ENCODE measurements at places on chromosomes 2 and 18.

DNA sequence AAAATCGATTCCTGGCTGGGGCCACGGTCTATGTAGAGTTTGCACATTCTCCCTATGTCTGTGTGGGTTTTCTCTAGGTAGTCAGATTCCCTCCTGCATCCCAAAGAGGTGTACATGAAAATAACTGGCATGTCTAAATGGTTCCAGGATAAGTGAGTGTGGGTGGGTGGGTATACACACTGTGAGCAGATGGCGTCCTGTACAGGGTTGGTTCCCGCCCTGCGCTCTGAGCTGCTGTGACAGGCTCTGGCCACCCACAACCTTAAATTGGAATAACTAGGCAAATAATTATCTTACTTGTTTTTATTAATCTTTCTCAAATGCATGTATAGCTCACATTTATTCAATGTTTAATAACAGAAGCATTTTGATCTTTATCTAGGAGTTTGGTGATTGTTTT lies 16.3 kb downstream of the THOC1 start:
- H3K36me3 ChIP-seq, result peaks cover 37% of the 10 kb centered on the region
- no peak for DNase-seq
- H3K4me3 ChIP-seq, result no peak overlapping the region
- H3K27ac ChIP-seq, result peak overlapping the region; percentile 24

- H3K4me3 ChIP-seq, result no peak overlapping the region
- DNase-seq, result no peak
- no peaks in the 10 kb centered on the region for H3K27me3 ChIP-seq
- no peak overlapping the region for H3K27ac ChIP-seq
- no peaks in the 10 kb centered on the region for H3K4me1 ChIP-seq
- H3K36me3 ChIP-seq, result no peaks in the 10 kb centered on the region
These were observed 62.4 kb downstream of the TANC1 start for GRCh38 chr2:159030674-159031380.

DNA sequence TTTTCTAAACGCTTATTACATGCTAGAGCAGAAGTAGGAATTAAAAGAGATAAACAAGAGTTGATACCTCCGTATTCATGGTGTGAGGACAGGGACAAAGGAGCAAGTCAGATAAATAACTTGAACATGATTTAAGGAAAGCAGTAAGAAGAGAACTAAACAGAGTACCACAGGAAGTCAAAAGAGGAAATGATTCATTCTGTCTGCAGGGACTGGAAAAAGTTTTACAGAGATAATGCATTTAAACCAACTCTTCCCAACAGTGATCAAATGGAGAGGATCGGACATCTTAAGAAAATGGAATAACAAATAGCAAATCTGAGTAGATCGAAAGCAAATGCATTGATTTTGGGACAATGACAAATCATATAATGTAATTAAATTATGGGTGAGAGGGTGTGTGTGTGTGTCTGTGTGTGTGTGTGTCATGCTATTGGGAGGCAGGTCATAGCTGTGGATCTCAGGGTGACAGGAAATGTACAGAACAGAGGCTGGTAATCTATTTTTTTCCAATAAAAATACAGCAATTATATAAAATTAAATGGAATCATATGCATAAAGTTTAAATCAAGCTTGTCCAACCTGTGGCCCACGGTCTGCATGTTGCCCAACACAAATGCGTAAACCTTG lies 113.4 kb downstream of the MC4R start:
- H3K36me3 ChIP-seq, result no peaks in the 10 kb centered on the region
- H3K4me1 ChIP-seq, result peaks cover 7% of the 10 kb centered on the region
- H3K27ac ChIP-seq, result no peak overlapping the region
- H3K4me3 ChIP-seq, result no peak overlapping the region
- DNase-seq, result no peak

GRCh38 chr2:213219816-213220215 lies 64.4 kb upstream of the SPAG16 start:
- no peak overlapping the region for H3K27ac ChIP-seq
- no peak for DNase-seq
- H3K4me3 ChIP-seq, result no peak overlapping the region
- no peaks in the 10 kb centered on the region for H3K27me3 ChIP-seq
- no peaks in the 10 kb centered on the region for H3K4me1 ChIP-seq

DNA sequence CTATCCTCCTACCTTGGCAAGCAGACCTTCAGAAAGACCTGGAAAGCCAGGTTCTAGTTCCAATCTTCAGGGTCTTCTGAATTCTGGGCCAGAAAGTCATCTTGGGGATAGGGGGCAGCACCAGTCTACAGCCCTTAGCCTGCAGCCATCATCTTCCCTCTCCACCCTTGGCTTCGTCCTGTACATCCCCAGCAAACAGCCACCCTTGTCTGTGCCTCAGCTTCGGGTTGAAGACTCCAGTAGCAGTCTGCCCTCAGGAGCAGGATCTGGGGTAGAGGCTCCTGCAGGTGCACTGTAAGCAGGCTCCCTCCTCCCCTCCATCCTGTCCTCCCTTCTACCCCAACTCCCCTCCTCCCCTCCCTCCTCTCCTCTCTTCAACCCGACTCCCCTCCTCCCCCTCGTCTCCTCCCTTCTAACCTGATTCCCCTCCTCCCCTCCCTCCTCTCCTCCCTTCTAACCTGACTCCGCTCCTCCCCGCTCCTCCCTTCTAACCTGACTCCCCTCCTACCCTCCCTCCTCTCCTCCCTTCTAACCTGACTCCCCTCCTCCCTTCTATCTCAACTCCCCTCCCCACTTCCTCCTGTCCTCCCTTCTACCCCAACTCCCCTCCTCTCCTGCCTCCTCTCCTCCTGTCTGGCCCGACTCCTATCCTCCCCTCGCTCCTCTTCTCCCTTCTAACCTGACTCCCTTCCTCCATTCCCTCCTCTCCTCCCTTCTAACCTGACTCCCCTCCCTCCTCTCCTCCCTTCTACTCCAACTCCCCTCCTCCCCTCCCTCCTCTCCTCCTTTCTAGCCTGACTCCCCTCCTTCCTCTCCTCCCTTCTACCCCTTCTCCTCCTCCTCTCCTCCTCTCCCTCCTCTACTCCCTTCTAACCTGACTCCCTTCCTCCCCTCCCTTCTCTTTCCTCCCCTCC lies 90.1 kb upstream of the SMAD2 start:
- no peaks in the 10 kb centered on the region for H3K36me3 ChIP-seq
- peaks cover 34% of the 10 kb centered on the region for H3K27me3 ChIP-seq
- peaks cover 5% of the 10 kb centered on the region for H3K4me1 ChIP-seq
- H3K27ac ChIP-seq, result no peak overlapping the region

DNA sequence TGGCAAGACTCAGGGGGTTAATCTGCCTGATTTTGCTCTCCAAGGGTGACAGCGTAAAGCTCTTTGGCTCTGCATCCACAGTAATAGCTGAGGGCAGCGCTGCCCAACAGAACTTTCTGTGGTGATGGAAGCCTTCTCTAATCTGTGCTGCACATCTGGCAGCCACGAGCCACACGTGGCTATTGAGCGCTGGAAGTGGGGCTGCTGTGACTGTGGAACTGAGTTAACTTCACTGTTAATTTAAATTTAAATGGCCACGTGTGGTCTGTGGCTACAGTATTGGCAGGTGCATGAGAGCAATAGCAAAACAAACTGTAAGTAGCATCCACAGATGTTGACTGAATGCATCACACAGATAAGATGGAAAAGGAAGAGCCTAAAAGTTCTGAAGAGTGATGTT lies 47.3 kb upstream of the TMEM200C start:
- H3K4me3 ChIP-seq, result no peak overlapping the region
- DNase-seq, result no peak
- peaks cover 13% of the 10 kb centered on the region for H3K27me3 ChIP-seq
- H3K36me3 ChIP-seq, result no peaks in the 10 kb centered on the region

- H3K27me3 ChIP-seq, result peaks cover 6% of the 10 kb centered on the region
- H3K36me3 ChIP-seq, result no peaks in the 10 kb centered on the region
- H3K4me3 ChIP-seq, result no peak overlapping the region
- DNase-seq, result no peak
- H3K4me1 ChIP-seq, result no peaks in the 10 kb centered on the region
These were observed 10.6 kb downstream of the CDK15 start for GRCh38 chr2:201816657-201817575.

GRCh38 chr18:40159141-40160017 lies 1795.7 kb upstream of the PIK3C3 start:
- no peak overlapping the region for H3K4me3 ChIP-seq
- DNase-seq, result no peak
- no peak overlapping the region for H3K27ac ChIP-seq
- no peaks in the 10 kb centered on the region for H3K4me1 ChIP-seq

DNA sequence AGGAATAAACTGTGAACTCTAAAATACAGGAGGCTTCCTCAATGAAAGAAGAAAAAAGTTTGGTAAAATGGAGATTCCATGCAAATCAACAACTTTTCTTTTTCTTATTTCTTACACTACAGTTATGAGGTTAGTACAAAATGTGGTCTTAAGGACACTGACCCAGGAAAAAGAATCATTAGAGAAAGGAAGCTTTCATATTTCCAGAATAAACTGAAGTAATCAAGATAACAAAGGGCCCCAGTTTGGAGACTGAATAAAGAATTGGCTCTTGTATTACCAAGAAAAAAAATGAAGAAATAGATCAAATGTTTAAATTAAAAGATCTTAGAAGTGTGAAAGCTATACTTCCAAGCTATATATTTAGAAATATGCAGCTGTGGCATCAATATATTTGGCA lies 72.3 kb downstream of the SLC66A3 start:
- H3K27ac ChIP-seq, result no peak overlapping the region
- H3K4me1 ChIP-seq, result no peaks in the 10 kb centered on the region
- DNase-seq, result no peak

GRCh38 chr18:49030692-49031443 lies 80.1 kb upstream of the SMAD7 start:
- DNase-seq, result no peak
- H3K4me3 ChIP-seq, result no peak overlapping the region
- H3K36me3 ChIP-seq, result peaks cover 2% of the 10 kb centered on the region
- H3K27ac ChIP-seq, result peak overlapping the region; percentile 48
- peaks cover 21% of the 10 kb centered on the region for H3K4me1 ChIP-seq

GRCh38 chr2:239465017-239466001 lies 64.5 kb upstream of the HDAC4 start:
- H3K27ac ChIP-seq, result no peak overlapping the region
- H3K4me3 ChIP-seq, result no peak overlapping the region
- H3K4me1 ChIP-seq, result no peaks in the 10 kb centered on the region
- no peaks in the 10 kb centered on the region for H3K36me3 ChIP-seq
- no peak for DNase-seq
- H3K27me3 ChIP-seq, result no peaks in the 10 kb centered on the region

- DNase-seq, result no peak
- peaks cover 30% of the 10 kb centered on the region for H3K27me3 ChIP-seq
- H3K4me3 ChIP-seq, result no peak overlapping the region
These were observed 25.2 kb downstream of the HRH4 start for GRCh38 chr18:24485681-24486080.

DNA sequence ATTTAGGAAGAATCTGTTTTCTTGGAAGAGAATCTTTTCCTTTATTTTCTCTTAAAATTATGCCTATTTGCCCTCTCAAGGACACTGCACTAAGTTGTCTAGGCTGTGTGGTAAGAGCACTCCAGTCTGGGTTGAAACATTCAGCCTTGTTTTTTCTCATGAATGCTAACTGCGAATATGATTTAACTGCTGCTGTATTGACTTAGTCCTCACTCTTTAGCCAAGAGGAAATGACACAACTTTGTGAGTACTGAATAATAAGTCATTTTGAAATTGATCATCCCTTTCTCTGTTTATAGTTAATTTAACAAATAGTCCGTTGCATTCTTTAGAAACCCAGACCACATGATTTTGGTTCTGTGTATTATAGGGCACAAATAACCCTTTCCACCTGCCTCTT lies 4.5 kb upstream of the RND3 start:
- no peak for DNase-seq
- H3K36me3 ChIP-seq, result no peaks in the 10 kb centered on the region
- H3K4me3 ChIP-seq, result no peak overlapping the region

DNA sequence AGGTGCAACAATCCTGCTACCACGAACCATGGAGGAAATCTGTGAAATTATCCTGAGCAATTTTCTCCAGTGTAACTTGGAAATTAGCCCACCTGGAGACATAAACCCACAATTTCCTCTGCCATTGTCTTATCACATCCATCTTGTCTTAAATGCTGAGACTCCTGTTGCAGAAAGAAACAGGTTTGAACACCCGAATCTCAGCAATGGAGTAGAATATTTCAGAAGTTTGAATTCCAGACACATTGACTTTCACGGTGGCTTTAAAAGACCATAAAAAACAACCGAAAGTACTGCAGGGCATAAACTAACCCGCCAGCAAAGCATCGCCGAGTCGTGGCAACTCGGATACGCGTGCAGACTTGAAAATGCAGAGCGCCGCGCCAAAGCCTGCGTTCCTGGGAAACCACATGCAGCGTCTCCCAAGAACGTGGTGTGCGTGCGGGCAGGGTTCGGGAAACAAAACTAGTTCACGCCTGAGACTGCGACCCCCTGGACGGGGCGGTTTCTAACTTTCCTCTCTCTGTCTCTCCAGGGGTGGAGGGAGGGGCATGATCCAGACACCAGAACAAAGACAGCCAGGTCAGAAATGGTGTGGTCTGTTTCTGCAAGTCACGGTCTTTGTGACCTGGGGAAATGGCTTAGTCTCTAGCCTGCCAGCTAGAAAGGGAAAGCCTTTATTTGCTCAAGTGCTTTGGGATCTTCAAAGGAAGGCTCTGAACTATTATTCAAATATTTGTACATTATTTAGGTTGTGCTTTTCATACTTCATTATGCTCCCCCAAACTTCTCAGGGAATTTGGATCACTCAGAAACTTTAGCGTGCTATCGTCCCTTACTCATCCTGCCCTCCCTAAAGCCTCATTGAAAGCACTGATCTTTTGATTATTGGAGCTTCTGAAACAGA lies 26.9 kb upstream of the KCTD1 start:
- H3K36me3 ChIP-seq, result no peaks in the 10 kb centered on the region
- H3K27me3 ChIP-seq, result peaks cover 48% of the 10 kb centered on the region
- no peak overlapping the region for H3K27ac ChIP-seq
- DNase-seq, result no peak
- peak overlapping the region; percentile 58 for H3K4me3 ChIP-seq
- H3K4me1 ChIP-seq, result peaks cover 12% of the 10 kb centered on the region

DNA sequence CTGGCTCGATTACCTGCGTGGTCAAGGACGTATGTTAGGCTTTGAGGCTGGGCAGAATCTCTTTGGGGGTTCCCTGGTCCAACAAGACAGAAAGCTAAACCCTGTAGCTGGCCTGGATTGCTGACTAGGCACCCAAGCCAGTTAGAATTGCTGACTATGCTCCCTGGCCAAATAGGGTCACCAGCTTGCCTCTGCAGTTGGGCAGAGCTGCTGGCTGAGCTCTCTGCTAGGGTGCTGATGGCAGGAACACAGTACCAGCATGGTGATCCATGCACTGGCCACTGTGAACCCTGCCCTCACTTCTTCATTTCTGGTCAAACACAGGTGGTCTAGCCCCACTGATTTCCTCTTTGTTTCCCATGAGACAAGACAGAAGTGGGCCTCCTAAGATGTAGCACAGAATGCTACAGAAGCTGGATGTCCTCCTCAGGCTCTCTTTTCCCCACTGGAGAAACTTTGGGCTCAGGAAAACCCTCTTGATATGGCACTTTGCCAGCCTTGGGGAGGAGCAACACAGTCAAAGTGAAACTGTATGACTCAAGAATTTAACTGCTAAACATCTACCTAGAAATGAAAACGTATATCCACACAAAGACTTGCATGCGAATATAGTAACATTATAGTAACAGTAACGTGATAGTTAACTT lies 20.8 kb downstream of the SP140L start:
- H3K36me3 ChIP-seq, result peaks cover 37% of the 10 kb centered on the region
- H3K4me3 ChIP-seq, result peak overlapping the region; percentile 90
- H3K4me1 ChIP-seq, result peaks cover 79% of the 10 kb centered on the region
- H3K27ac ChIP-seq, result peak overlapping the region; percentile 98
- H3K27me3 ChIP-seq, result no peaks in the 10 kb centered on the region
- DNase-seq, result peak; percentile 64
